ENCODE measurements at places on chromosomes 2 and 18.
A peak's percentile ranks its signal among the peaks of the same experiment; 100 is the strongest.

DNA sequence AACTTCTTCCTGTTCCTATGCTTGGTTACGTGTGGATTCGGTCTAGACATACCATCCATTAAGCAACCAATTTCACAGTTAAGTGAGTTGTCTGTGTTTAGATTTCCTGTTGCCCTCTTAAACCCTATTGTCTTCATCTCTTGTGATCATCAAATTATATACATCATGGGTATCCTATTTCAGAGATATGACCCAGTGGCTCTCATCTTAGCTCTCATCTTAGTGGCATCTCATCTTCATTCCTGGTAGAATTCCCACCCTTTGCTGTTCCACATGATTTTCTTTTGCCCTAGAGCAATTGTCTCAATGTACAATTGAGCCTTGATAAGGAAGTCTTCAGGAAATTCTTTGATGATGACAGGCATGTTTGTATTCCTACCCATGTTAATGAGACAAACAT, 29.4 kb upstream of the FN1 start:
- DNase-seq: no peak

DNA sequence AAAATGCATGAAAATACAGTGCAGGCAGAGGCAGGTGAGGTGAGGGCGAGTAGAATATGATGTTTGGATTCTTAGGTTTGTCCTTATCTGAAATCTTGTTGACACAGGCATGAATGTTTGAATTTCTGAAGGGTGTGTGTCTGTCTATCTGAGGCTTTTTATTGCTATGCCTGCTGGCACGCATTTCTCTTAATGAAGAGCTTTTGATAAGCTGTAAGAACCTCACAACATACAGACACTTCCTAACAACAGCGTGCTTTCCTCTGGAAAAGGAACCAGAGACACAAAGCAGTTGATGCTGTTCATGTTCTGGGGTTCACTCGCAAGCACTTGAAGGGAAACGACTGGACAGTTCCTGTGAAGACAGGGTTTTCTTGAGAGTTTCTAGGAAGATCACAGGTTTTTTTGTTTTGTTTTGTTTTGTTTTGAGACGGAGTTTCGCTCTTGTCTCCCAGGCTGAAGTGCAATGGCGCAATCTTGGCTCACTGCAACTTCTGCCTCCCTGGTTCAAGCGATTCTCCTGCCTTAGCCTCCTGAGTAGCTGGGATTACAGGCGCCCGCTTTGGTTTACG, 33.3 kb upstream of the CABLES1 start:
- no peak for DNase-seq

GRCh38 chr2:137050949-137051348, 285.6 kb downstream of the THSD7B start:
- DNase-seq: no peak

GRCh38 chr2:3602553-3603339, 7.8 kb downstream of the COLEC11 start:
- DNase-seq: no peak

DNA sequence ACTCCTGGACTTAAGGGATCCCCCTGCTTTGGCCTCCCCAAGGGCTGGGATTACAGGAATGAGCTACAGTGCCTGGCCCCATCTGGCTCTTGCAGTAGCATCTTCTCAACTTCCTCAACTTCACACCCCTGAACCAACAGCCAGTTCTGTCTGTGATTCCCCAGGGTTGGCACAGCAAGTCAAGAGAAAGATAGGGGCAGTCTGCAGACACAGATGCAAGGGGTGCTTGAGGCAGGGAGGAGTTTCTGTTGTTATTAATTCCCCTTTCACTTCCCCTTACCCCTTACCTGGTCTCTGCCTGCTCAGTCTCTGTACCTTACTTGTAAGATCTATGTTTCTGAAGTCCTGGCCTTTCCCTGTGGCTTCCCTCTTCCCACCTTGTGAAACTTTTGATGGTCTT, 54.1 kb upstream of the MEX3C start:
- DNase-seq: no peak

DNA sequence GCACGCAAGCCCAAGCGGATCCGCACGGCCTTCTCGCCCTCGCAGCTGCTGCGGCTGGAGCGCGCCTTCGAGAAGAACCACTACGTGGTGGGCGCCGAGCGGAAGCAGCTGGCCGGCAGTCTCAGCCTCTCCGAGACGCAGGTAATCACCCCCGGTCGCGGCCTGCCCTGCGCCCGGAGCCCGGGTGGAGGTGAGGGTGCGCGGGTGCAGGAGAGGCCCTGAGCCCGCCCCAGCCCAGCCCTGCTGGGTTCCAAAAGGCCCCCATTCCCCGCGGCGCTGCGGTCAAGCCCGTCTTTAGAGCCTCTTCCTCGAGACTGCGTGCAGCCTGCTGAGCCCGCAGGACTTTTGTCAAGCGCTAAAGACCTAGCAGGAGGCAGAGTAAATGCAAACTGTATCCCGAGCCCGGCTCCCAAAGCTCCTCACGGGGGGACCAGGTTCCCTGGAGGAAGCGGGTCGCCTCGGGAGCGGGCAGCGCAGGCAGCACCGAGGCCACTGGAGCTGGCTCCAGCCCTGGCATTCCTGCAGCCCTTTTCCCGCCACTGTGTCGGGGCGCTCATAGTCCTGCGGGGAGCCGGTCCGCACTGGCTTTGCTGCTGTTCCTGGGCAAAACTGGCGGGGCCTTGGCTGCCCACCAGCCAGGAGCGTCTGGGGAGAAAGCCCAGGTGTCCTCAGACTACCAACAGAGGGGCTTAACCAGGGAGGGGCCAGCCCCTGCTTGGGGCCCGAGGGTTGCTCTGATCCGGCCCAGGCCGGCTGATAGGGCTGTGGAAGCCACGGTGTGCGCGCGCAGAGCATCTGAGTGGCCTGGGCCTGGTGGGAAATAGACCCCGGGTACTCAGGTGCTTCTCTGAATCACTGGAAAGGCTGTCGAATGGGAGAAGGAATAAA, 7.3 kb downstream of the EMX1 start:
- no peak for DNase-seq

GRCh38 chr2:101638181-101638711, 59.3 kb upstream of the MAP4K4 start:
- DNase-seq: no peak

DNA sequence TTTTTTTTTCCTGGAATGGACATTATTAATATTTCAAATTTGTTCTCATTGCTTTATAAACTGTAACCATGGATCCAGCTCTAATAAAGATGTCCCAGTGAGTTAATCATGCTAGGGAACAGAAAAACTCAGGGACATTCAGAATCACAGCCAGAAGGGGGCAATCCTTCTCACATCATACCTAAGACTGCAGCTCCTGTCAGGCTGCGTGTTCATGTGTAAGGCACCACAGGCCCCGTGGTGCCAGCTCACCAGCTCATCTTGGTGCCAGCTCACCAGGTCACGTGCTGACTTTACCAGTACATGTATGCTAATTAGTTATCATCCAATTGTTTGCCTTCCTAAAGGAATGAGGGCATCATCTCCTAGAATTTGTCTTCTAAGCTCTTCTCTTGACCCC, 84.7 kb upstream of the NEDD4L start:
- no peak for DNase-seq

DNA sequence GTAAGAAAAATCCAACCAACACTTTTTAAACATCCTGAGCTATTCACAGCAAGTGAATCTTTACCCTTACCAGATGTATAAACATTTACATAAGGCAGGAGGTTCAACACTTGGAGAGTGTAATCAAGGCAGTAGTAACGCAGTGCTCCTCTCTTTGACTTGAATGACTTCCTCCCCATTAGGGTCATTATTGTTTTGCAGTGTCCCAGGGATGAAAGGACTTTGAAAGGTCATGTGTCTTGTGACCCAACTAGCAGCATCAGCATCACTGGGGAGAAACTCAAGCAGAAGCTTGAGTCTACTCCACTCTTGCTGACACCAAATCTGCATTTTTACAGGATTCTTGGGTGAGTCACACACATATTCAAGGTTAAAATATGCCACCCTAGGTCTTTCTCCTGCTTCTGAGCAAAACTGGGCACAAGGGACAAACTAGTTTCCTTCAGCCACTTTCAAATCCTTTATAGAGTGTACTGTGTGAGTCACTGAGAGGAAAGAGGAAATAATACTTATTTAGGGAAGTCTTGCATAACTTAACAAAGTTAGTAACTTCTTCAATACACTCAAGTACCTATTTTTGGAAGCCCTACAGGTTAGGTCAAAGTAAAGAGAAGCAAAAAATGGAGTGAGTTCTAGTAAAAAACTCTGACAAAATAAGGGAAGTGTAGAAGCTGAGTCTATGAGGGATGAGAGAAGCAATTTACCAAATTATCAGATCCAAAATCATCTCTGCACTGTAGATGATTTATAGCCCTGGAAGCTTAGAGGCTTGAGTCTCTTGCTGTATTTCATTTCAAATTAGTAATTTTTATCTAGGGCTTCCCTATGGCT, 51.0 kb upstream of the EML4 start:
- peak; percentile 46 for DNase-seq

- DNase-seq: no peak
These were observed 122.2 kb upstream of the CCDC195 start for GRCh38 chr2:224838335-224838734.

DNA sequence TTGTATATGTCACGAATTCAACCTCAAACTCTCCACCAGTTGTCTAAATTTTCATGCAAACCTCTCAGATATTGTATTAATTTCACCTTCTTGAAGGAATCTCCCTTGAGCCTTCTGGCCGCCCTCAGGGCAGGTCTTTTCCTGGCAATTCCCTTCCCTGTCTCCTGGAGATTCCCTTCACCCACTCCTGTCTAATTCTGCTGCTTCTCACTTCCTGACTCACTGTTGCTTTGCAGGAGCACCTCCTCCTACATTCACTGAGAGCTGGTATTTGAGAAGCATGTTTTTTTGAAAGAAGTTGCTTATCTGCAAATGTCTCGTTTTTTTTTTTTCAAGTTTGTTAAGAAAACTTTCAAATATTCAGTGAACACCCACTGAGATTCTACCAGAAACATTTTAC, 79.9 kb upstream of the OTOS start:
- DNase-seq: no peak

GRCh38 chr2:196591004-196591403, 48.5 kb upstream of the CCDC150 start:
- no peak for DNase-seq

GRCh38 chr2:157905092-157905491, 29.0 kb upstream of the ACVR1 start:
- no peak for DNase-seq

DNA sequence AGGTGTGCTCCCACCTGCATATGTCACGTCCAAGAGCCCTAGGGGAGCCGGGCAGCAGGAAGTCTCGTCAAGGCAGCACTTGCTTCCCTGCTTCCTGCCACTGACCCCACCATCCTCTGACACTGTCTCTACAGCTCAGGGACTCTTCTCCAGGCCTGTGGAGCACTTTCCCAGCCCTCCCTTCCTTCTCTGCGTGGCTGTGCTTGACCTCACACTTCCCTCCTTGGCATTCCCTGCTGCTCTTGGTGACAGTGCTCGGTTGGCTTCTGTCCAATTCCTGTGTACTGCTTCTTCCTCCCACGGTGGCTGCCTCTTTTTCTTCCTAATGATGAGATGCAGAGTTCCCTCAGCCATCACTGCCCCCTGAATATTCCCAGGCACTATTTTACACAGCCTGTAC, 2.8 kb downstream of the CIDEA start:
- no peak for DNase-seq

DNA sequence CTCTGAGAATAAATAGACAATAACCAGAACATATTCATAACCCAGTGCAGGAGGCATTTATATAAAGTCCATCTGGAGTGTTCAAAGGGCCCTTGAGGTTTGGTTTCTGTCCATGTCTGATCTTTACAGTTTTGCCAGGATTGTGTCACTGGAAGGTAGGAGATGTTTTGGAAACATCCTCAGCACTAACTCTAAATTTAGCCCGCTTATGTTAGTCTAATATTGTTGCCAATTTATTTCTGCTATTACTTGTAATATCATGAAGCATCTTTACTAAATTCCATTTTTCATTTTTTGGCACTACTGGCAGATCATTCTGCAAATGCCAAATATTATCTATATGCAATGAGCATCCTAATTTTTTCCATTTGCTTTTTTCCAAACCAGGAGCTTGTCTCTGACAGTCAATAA, 22.4 kb upstream of the REV1 start:
- DNase-seq: no peak

DNA sequence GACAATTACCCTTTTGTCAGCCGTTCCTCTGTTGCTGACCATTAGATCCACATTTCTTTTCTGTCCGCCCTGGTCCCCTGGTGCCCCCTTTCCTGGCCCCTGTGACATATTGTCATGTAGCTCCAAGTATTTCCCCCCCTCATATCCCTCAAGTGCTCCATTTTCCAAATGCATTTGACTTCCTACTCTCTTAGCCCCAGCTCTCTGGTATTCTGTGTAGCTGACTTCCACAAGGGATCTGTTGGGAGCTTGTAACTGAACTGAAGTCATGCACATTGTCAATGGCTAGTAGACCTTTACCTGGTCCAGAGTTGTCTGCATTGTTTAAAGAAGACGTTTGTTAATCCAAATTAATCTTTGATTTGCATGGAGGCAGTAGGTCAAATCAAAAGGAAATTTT, 34.8 kb downstream of the LIPG start:
- DNase-seq: no peak

- no peak for DNase-seq
These were observed 232.6 kb upstream of the SKOR2 start for GRCh38 chr18:47484068-47484467.

- no peak for DNase-seq
These were observed 170.7 kb downstream of the ZNF804A start for GRCh38 chr2:184769023-184769422.

Measured in CD4-positive, alpha-beta T cell treated with Interleukin-2 at 100 ng/mL for 4 hours (primary cell).